NCI-H2081 treated with DMSO at 0.1 percent for 48 hours (cell line): ENCODE measurements at places on chromosomes 5 and 9.

- no peak for DNase-seq
These were observed 33.1 kb upstream of the ZNF462 start for GRCh38 chr9:106829666-106830408.

DNA sequence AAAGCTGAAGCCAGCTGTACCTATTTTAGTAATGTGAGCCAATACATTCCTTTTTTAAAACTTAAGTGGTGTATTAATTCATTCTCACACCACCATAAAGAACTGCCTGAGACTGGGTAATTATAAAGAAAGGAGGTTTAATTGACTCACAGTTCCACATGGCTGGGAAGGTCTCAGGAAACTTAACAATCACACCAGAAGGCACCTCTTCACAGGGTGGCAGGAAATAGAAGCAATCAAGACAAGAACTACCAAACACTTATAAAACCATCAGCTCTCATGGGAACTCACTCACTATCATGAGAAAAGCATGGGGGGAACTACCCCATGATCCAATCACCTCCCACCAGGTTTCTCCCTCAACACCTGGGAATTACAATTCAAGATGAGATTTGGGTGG lies 21.0 kb downstream of the ESM1 start:
- DNase-seq, result no peak

DNA sequence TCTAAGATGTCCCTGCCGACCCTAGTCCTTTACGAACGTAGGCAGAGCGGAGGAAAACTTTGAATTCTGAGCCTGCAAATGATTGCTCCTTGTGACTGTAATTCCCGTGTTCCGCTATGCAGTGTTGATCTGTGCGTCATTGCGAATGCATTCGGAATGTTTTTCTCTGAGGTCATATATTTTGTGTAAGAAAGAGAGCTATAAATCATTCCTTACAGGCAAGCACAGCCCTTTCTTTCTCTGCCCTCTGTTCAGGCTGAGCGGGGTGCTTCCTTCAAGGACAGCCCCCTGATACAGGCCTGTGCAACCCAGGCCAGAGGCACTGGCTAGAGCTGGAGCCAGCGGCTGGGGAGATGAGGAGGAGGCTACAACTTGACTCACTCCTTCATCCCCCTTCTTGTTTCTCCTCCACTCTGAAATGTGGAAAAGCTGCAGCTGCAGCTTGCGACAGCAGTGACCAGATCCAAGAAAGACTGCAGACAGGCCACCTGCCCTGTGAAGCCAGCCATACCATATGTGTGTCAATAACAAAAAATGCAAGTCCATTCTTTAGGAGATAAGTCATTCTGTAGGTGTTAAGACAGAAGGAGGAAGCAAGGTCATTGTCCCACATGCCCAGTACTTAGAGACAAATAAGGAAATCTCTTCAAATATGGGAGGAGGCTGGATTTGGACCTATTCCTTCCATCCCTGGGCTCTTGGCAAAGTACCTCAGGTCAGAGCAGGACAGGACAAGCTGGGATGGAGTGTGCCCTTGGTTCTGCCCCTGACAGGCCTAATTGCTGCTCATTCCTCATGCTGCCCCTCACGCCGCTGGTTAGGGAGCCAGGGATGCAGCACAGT lies 345.7 kb upstream of the WWC1 start:
- DNase-seq, result no peak

- no peak for DNase-seq
These were observed 90.7 kb downstream of the CACNA1B start for GRCh38 chr9:137968235-137968634.

DNA sequence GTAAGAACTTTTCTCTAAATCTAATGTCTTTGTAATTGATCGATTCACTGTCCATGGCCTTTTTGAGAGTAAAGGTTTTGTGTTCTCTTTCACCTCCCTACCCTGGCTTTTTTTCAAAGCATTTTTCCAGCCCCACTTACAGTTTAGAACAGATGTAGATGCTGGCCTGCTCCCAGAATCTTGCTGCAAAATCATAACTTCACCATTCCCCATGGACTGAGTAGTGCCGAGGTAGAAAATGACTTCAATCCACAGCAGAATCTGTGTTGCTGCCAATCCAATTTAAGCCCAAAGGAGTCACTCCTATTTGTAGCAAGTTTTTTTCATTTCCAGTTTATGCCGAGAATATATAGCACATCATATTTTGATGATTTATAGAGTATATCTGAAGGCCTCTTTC lies 46.5 kb upstream of the CEMIP2 start:
- DNase-seq, result no peak

- no peak for DNase-seq
These were observed 5.1 kb upstream of the GNPDA1 start for GRCh38 chr5:142017832-142018427.

- no peak for DNase-seq
These were observed 76.4 kb downstream of the EHMT1 start for GRCh38 chr9:137694962-137695875.

- DNase-seq, result no peak
These were observed 50.4 kb upstream of the SLC2A8 start for GRCh38 chr9:127346584-127346983.

DNA sequence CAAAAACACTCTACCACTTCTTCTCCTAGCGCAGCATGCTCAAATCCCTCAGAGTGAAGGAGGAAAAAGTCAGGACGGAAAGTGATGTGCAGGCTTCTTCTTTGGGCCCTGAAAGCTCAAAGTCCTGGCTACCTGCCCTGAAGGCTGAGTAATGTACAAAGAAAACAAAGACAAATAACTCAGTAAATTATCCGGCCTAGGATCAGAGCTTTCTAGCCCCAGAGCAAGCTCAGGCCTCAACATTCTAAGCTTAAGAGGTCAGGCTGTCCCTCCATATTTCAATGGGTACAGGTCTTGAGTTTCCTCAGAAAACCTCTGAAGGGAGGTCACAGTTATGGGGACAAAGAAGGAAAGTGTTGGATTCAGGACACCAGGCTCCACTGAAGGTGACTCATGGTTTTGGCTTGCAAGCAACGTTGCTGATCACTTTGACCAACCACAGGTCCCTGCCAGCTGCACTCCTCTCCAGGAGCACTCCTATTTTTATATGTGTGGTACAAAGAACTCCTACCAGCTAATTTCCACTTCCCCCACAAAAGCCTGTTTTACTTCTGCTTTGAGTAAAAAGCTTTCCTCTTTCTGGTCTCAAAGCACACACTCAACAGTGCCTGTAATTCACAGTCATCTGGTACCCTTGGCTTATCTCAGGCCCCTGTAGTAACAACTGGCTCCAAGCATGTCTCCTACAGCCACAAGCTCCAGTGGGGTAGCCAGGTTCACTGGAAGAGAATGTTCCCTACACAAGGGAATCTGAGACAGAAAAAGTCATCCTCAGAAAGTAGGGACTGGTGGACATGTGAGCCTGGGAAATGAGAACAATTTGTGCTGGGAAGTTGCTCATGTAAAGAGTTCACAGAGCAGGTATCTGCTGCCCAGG lies 115.7 kb downstream of the UGCG start:
- no peak for DNase-seq

GRCh38 chr9:127224178-127224882 lies 40.2 kb upstream of the GARNL3 start:
- DNase-seq, result peak; percentile 6

DNA sequence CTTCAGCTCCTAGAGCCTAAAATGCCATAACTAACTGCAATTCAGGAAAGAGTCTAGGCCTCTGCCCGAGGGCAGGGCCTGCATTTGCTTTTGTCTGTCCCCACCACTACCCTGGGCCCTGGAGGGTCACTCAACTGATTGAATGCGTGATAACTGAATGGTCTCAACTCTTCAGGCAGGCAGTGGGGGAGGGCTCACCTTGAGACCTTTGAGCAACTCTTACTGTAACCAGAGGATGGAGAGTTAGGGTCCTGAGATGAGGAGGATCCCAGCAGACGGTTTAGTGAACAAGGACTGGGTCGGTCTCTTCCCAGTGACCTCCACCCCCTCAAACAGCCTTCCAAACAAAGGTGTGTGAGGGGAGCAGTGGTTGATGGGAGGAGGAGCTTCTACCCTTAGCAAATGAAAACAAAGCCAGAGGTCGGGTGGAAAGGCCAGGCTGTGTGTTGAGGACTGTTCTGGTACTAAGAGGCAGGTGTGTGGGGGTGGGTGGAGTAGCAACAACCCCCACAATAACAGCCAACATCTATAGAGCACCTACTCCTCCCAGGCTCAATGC lies 59.4 kb downstream of the CXXC5 start:
- DNase-seq, result no peak

DNA sequence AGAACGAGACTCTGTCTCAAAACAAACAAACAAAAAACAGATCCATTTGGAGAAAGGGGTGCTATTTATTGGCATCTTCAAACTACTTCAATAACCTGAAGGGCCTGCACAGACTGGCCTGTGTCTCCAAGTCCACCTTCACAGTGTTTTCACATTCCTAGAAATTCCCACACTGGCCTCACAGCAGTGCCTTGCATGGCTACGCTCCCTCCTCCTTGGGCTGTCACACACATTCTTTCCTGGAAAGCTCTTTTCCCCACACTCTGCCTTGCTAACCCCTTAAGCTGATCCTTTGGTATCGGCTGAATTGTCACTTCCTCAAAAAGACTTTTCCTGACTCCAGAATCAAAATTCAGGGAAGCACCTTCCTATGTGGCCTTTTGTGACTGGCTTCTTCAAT lies 19.8 kb downstream of the FAM151B start:
- DNase-seq, result no peak

- DNase-seq, result peak; percentile 78
These were observed 26.4 kb downstream of the EHMT1 start for GRCh38 chr9:137645211-137645610.

- no peak for DNase-seq
These were observed 26.7 kb downstream of the PAM start for GRCh38 chr5:102781786-102782185.

GRCh38 chr5:126909856-126910255 lies 120.5 kb downstream of the MARCHF3 start:
- DNase-seq, result no peak

DNA sequence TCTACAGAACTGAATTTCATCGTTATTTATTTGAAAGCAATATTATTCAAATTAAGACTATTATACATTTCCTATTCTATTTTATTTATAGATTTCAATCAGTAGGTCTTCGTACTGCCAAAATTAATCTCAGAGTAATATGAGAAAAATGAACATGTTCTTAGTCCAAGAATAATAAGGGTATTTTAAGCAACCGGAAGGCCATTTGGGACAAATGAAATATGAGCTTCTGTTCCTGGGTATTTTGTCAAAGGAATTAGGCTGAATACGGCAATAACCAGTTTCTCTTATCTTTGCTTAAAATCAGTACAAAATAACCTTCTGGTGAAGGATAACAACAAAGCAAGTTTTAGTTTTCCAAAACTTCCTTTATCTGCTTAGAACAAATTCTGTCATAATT lies 410.3 kb upstream of the PRR16 start:
- no peak for DNase-seq

DNA sequence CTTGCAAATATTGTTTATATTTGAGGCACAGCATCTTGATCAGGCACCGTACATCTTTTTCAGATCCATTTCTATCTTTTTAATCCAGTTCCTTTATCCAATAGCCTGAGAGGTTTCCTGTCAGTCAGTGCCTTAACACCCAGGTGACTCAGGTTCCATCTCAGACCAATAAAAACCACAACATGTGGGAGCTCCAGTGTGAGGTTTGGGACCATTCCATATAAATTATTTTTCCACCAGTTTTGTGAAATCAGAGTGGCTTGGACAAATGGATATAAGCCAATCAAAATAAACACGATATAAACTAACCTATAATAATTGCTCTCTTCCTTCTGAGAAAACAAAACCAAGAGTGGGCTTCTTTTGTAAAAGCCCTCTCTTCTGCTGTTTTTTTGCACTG lies 351.3 kb downstream of the NTRK2 start:
- DNase-seq, result no peak

- no peak for DNase-seq
These were observed 21.9 kb downstream of the DIAPH1 start for GRCh38 chr5:141596867-141597266.

DNA sequence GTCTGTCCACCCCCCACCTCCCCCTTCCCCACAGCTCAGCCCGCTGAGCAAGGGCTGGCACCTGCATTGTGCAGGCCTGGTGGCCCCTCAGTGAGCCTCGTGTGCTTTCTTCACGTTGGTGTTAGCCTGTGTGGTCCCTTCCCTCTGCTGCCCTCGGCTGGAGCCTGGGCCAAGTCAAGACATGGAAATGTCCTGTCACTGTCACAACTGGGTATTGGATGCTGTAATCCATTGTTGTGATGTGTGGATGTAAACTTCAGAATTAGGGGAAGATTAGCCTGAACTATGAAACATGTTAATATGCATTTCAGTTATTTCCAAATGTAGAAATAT lies 103.9 kb downstream of the TRIO start:
- no peak for DNase-seq

DNA sequence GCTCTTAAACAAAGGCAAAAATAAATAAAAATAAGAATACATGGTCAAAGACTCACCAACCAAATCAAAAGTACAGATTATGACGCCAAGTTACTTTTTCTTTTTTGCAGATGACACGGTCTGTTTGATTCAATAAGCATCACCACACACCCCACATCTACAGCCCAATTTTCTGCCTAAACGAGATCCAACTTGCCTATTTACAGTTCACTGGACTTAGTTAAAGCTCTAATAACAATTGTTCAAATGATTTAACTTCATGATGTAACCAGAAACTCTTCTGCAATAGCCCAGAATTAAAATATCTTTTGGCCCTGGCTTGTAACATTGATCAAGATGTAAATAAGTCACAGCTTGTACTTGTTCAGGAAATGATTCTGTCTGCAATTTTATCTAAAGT lies 590.3 kb upstream of the C9orf72 start:
- DNase-seq, result no peak

GRCh38 chr9:31582071-31582470 lies 802.4 kb upstream of the ACO1 start:
- DNase-seq, result no peak

DNA sequence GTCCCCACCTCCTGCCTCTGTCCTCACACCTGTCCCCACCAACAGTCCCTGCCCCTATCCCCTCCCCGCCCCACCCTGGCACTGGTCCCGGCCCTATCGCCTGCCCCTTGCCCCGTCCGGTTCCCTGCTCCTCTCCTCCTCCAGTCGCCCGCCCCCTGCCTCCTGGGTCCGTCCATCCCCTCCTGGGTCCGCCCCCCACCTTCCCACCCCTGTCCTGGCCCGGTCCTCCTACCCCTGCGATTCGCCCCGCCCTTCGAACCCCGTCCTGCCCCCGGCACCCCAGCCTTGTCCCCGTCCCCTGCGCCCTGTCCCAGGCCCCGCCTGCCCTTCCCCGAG lies 372 bp downstream of the EDF1 start:
- DNase-seq, result no peak

DNA sequence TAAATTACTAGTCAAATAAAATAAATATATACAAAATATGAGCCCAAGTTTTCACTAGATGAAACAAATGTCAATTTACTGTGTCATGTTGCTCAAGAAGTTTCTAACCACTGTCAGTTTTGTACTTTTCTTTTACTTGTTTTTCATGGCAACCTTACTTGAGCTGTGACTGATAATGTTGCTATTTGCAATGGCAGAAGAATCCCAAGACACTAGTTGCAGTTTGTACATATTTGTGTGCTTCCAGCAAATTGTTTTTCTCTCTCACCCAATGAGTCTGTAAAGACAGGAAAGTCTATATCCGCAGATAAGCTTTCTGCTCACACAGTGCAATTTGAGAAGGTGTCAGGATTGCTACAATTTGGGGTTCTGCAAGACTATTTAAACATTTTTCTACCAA lies 338.6 kb upstream of the PCSK5 start:
- no peak for DNase-seq

GRCh38 chr9:68562461-68562860 lies 21.8 kb upstream of the TMEM252 start:
- DNase-seq, result no peak

GRCh38 chr5:87195616-87196015 lies 72.1 kb upstream of the RASA1 start:
- DNase-seq, result no peak
